ENCODE measurements at places on chromosomes 4 and X.

DNA sequence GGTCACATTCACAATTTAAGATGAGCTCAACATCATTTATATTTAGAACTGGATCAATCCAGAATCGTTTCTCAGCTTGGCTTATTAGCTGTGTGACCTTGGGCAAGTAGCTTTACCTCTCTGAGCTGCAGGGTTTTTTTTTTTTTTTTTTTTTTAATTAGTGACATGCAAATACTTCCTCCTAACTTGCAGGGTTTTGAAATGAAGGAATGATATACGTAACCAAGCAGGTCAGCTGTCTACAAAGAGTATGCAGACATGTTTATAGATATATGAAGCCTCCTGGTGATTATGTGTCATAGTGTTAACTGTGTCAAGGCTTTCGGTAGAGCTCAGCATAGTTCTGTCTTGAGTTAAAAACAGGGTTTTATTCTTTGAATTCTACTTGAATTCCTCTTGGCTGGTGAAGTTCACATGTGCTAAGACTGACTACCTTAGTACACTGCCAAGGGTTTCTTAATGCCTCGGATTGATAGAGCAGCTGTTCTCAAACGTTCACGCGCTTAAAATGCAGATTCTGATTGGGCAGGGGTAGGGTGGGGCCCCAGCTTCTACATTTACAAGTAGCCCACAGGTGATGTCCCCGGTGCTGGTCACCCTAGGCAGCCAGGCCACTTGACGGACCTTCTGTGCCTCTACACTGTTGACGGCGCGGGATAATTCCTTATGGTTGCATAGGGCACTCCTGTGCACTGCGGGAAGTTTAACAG, 654 bp upstream of the STS start:
- DNase-seq, result peak; percentile 0

- DNase-seq, result no peak
Measured at GRCh38 chrX:110242371-110242770, 75.5 kb downstream of the AMMECR1 start.

DNA sequence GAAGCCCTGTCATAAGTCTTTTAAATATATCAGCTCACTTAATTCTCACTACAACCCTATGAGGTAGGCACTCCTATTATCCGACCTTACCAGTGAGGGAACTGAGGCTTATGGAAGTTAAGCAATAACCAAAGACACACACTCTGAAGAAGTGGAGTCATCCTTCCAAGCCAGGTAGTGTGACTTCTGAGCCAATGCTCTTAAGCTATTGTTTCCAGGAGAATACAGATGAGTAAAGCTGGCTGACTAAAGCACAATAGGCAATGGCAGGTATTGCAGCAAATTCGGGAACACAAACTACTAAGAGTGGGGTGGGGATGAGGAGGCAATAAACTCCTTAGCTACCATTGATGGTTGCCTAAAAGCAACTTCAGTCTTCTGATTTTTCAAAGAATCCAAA, 81.8 kb upstream of the KIT start:
- no peak for DNase-seq

DNA sequence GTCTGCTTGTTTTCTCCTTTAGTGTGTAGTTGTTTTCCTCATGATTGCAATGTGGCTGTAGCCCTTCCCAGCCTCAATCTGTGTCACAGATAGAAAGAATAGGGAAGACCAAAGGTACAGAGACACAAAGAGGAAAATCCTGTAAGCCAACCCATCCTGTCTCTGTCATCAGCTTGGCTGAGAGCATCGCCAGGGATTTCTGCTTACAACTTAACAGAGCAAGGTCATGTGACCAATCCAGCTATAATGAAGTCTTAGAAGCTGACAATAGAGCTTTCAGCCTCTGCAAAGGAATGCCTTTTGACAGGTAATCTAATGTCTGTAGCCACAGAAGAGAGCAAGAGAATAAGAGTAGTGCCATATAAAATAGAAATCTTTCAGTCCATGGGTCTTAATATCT, 1598.0 kb upstream of the AGA start:
- DNase-seq, result no peak

Data from stimulated activated CD8-positive, alpha-beta memory T cell treated with anti-CD3 and anti-CD28 coated beads, Interleukin-15, amount 100 ng/mL, for 24 hours (primary cell).